NCI-H524 (cell line): ENCODE measurements at places on chromosomes 12 and 14.
A peak's percentile ranks its signal among the peaks of the same experiment; 100 is the strongest.

GRCh38 chr12:90062799-90063198 is 354.2 kb upstream of the ATP2B1 start:
- DNase-seq = peak; percentile 13

DNA sequence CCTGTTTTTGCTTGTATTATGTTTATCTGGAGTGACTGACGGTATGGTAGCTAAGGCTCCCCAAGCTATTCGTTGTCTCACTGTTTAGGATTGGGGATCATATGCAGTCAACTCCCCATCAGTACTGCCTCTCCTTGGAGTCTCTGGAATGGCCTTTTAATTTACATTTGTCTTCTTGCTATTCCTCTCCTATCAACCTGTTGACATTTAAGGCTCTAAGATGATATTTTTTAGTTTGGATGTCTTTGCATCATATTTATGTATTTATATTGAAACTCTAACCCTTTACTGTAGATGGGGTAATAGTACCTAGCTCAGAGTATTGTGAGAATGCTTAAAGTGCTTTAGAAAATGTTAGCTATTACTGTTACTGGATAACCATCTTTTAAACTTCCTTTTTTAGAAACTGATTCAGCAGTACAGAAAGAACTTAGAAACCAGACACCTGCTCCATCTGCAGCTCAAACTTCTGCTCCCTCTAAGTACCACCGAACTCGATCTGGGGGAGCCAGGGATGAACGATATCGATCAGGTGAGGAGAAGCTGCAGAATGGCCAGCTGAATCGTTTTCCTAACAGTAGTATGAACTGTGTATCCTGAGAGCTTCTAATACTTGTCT is 123.5 kb upstream of the ATF1 start:
- no peak for DNase-seq

DNA sequence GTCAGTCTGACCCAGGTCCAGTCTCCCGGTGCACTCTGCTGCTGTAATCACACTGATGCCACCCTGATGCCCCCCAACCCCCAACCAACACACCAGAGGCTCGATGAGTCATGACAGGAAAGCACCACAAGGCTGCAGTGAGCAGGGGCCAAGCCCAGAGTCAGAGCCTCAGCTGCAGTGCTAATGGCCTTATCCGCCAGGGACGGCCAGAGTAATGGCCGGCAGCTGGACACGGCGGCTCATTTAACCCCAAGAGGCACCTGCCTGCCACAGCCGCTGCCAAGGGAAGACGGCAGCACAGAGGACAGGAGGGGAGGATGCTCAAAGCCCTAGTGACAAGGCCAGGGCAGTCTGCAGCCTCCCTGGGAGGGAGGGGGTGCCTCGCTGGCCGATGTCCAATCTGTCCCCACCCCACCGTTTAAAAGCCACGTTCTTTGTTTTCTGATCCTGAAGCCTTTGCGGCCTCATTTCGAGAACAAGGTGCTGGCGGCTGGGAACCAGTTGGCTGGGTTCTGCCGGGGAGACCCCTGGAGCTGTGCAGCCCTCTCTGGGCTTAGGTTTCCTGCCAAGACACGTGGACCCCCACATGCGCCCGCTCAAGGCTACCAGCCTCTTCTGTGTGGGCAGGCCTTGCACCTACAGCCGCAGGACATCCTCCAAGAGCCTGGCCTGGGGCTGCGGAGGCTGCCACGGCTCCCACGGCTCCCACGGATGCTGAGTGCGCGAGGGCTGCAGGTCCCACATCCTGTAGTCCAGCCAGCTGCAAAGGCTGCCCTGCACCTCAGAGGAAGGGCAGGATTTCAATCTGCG is 13.1 kb downstream of the CCDC85C start:
- DNase-seq = no peak

DNA sequence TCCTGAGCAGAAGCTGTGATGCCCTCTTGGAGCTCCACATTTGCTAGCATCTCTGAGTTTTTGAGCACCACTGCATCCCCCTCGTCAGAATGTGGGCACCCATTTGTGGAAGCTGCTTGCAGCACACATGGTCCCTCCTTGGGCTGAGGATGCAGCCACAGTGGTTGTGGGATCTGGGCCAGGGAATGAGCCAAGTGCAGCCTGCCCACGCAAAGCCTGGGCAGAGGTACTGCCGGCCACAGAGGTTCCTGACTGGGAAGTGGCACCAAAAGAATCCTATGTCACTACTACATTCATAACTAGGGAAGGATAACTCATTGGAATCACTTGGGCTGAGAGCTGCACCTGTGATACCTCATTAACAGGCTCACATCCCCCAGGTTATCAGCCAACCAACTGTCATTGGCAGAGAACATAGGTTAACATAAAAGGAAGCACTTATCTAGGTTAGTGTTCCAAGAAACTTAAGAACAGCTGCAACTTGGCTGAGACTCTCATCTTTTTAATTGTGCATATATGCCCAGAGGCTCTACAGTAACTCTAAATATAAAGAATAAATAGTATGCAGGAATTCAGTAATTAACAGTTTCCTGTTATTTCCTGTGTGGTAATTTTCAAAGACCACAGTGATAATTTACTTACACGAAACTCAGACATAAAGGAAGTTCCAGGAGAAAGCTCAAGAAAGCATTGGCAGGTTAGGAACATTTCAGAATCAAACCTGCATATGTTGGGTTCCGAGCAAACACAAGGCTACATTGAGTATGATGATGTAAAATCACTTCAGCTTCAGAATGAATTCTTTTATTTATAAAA is 145.3 kb downstream of the BCAT1 start:
- no peak for DNase-seq

- DNase-seq = peak; percentile 74
These were observed 54.0 kb downstream of the ZNF641 start for GRCh38 chr12:48296586-48297282.

- no peak for DNase-seq
These were observed 293.1 kb upstream of the NPAS3 start for GRCh38 chr14:32645551-32645950.

DNA sequence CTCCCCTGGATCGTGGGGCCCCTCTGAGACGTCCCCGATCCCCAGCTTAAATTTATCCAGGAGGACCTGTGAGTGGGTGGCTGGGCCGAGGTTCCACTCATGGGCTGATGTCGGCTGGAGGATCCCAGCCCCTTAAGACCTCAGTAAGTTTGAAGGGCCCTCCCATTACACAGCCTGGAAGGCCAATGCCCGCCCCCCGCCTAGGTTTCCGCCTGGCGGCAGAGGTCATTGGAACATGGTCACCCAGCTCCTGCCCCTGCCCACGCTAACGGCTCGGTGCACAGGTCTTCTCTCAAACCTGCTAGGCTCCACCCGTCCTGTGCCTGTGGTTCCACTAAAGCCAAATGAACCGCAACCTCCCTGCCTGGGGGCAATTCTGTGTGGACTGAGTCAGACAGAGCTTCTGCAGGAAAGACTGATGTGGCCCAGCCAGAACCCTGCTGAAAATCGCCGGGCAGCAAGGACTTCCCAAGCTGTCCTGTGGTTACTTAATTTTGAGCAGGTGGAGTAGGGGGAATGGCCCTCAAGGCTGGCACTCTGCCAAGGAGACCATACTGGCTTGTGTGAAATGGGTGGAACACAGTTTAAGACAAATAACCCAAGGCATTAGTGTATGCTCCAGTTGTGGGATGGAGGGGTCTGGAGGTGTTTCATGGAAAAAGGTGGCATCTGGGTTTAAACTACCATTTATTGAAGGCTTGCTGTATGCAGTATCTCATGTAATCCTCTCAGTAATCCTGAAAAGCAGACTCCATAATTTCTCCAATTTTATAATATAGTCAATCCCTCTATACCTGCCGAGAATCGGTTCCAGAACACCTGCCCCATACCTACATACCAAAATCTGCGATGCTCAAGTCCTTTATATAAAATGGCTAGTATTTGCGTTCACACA is 903 bp upstream of the NT5DC3 start:
- peak; percentile 40 for DNase-seq

DNA sequence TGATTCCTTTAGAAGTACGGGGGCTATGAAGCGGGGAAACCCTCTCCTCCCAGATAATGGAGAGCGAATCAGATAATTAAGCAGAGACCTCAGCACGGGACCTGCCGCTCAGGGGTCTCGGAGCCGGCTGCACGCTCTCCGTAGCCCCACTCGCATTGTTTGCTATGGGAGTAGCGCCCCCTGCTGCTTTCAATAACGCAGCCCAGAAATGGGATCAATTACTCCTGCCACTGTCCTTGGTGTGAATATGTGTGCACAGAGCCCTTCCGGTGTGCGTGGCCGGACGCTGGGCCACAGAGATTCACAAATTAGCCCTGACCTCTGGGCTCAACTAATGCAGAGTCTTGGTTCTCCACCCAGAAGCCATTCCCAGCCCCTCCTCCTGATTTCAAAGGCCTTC is 76.4 kb upstream of the TMEM132C start:
- DNase-seq = peak; percentile 25

- DNase-seq = no peak
These were observed 624.4 kb downstream of the KCNH5 start for GRCh38 chr14:62420847-62421246.

- no peak for DNase-seq
These were observed 98.9 kb downstream of the BTG1 start for GRCh38 chr12:92046557-92047392.

DNA sequence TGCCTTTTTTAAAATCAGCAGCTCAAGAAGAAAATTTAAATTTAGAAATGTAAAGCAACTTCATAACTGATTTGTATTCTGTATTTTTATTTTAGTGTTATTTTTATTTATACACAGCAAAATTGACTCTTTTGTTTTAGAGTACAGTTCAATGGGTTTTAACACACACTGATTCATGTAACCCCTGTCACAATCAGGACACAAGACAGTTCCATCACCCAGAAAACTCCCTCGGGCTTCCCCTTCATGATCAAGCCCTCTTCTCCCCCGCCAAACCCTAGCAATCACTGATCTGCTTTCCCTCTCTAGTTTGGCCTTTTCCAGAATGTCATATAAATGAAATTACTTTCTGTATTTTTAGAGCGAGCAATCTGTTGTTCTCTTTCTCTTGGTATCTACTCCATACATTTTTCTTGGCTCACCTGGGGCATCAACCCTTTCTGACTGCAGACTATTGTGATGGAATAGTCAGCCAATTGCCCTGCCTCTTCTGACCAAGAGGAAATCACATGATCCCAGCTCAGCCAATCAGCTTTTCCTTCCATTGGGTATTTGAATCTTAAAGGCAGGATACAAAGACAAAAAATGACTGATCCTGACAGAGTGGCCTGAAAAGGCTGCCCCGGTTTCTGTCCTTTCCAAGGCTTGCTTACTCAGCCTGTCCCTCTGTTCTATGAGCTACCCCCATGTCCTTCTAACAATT is 5.3 kb downstream of the SLC5A8 start:
- no peak for DNase-seq

- DNase-seq = no peak
These were observed 100.1 kb downstream of the PAH start for GRCh38 chr12:102816816-102817434.

DNA sequence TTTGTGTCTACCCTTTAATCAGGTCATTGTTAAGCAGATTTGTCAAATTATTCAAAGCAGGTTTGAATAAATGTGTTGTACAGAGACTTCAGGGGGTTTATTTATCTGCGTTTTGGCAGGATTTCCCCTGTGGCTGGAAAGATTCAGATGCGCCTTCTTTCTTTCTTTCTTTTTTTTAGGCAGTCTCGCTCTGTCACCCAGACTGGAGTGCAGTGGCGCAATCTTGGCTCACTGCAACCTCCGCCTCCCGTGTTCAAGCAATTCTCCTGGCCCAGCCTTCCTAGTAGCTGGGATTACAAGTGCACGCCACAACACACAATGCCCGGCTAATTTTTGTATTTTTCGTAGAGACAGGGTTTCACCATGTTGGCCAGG is 6.3 kb upstream of the NANOGNB start:
- no peak for DNase-seq

GRCh38 chr14:90519262-90519920 is 122.6 kb downstream of the CALM1 start:
- DNase-seq = no peak

GRCh38 chr14:74190927-74191575 is 48.2 kb upstream of the VSX2 start:
- peak; percentile 65 for DNase-seq

GRCh38 chr12:113443030-113443539 is 20.9 kb downstream of the SDSL start:
- DNase-seq = no peak

GRCh38 chr14:95025218-95025617 is 132.1 kb downstream of the DICER1 start:
- DNase-seq = no peak

- no peak for DNase-seq
These were observed 29.6 kb downstream of the PDZRN4 start for GRCh38 chr12:41217727-41218126.

- DNase-seq = no peak
These were observed 79.3 kb downstream of the FOXA1 start for GRCh38 chr14:37515771-37516170.

DNA sequence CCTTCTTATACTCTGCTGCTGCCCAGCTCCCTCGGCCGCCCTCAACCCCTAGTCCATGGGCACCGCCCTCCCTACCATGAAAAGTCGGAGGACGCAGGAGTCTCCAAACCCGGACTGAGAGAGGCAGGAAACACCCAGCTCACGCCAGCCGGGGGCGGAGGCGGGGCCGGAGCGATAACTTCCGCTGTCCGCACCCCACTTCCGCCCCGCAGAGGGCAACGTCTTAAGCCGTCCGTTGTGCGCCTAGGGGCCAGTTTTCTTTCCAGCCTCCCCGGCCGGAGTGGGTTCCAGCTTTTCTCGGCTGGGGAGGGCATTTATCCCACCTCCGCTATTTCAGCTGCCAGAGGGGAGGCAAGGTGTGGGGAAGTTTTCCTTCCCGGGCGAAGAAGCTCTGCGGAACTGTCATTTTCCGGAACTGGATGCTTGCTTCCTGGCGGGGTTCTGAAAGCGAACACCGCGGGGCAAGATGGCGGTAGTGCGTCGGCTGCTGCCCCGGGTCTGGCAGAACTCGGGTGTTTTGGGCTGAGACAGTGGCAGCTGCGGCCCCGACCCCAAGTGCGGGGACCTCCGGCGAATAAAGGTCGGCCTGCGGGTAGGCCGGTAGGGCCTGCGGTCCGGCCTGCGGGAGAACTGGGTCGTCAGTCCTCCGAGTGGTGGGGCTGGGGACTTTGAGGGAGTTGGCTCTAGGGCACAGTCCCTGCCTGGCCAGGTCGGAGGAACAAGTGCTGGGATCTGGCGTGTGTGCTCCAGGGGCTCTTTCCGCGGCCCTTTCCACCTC is at the start of the genes KCTD10 and UBE3B:
Gene KCTD10 (minus strand): TSS at position 116 of the 778 bp plus-strand sequence. CDS start 38 bp downstream, at position 78.
Gene UBE3B (plus strand): TSS at position 450 of the 778 bp plus-strand sequence. CDS start 5,918 bp downstream, outside the sequence.
- peak; percentile 80 for DNase-seq

DNA sequence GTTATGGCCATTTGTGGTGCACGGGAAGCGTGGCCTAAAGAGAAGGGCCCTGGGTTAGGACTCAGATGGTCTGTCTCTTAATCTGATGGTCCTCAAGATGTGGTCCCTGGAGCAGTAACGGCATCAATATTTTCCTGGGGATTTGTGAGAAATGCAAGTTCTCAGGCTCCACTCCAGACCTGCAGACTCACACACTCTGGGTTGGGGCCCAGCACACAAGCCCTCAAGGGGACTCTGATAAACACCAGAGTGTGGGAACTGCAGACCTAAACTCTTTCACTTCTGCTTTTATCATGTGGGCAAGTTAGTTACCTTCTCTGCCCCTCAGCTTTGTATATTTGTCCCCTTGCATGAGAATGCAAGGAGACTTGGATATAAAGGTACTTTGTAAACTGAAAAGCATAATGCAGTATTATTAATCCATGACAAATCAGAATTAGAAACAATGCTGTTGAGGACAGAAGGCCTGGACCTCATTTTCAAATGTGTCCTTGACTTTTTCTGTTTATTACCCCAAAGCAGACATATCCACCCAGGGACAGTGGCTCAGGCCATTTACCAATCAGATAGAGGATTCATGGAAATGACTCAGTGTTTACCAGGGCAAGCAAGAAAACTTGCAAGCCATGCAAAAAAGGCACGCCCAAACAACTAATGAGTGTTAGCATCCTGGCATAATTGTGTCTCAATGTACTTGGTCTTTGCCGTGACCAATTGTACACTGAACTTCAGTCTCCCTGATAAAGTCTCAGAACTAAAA is 157.0 kb downstream of the ASCL1 start:
- DNase-seq = no peak
